K562 (cell line): ENCODE measurements at places on chromosomes 3 and 15.

DNA sequence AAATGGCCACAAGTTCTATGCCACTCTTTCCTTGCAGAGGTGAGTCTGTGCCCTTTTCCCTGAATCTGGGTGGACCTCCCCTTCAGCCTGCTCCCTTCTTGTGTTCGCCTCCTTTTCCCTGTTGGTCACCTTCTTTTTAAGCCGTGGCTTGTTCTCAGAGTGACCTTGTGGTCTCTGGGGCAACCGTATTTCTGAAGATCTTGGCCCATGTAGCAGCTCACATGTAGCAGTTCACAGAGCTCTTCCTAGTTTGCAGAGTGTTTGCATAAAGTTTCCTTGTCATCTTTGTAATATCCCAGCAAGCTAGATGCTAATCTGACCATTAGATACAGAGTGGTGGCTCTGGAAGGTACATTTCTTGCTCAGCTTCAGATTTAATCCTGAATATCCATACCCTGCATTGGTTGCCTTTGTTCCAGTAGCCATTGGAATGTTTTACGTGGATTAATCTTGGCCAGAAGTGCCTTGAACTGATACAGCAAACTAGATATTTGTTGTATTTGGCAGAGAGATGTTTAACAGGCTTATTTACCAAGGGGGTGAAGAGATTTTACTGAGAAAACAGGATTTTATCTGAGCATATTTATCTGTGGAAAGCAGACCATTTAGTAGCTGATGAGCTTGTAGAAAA is 40.7 kb upstream of the BSN start:
- DNase-seq = no peak

DNA sequence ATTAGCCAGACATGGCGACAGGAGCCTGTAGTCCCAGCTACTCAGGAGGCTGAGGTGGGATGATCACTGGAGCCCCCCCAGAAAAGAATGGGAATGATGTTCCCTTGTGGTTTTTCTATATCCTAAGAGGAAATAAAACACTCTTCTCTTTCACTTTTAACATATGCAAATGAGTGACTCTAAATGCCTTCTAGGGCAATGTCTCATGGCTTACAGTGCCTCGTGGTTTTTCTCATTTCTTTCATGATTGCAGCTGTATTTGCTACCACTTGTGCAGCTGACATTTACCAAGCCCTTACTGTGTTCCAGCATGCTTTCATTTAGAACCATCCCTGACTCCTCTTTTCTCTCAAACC is 26.4 kb downstream of the STOML1 start:
- DNase-seq = no peak

DNA sequence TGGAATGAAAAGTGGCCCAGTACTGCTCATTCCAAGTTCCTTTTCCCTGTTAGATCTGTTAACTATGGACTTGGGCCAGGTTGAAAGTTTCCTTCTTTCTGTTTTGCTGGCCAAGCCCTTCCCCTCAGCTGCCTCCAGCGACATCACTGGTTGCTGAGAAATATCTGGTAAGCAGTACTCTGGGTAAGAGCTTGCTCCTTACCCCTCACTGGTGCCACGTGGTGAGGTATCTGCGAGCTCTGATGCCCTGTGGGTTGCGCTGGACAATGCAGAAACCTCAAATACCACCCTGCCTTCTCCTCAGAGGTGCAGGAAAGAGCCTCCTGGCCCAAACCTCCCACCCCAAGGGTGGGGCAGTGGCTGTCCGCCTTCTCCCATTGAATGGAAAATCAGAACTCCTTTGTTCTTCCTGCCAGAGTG is 42.9 kb upstream of the APH1B start:
- no peak for DNase-seq

GRCh38 chr3:55069950-55070349 is 142.1 kb upstream of the LRTM1 start:
- no peak for DNase-seq

- DNase-seq = no peak
These were observed 98.8 kb downstream of the SH3GL3 start for GRCh38 chr15:83545804-83546511.

- DNase-seq = no peak
These were observed 33.5 kb upstream of the PRR20G start for GRCh38 chr3:127321371-127321770.
